ENCODE measurements at places on chromosomes 2 and 18.

GRCh38 chr2:120272763-120273481 lies 20.3 kb downstream of the RALB start:
- DNase-seq = no peak

GRCh38 chr18:62339106-62339988 lies 14.2 kb downstream of the TNFRSF11A start:
- DNase-seq = peak; percentile 41

DNA sequence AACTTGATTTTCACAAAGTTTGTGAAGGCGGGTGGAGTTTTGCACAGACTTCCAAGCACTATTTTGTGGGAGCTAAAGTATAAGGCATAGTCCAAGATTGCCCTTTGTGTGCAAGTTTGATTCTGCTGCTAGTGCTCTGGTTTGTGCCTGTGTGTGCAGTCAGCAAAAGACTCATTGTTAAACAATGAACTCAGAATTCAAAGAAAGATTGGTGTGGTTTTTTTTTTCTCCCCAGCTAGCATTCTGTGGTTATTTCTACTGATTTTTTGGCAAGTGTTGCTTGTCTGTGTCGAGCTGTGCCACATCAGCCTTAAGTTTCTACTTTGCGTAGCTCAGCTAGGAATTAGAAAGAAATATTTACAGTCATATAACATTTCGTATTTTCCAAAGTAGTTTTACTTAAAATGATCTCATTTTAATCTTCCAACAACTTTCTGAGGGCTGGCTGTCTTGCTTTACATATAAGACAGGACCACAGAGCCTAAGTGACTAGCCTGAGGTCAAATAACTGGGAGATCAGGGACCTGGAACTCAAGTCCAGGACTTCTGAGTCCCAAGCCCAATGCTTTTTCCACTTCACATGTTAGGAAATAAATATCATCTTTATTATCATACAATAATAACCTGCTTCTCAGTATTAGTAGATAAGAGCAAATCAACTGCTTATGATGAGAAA lies 69.8 kb downstream of the BABAM2 start:
- DNase-seq = peak; percentile 18

- DNase-seq = peak; percentile 28
Observed at GRCh38 chr18:31424383-31424988, 23.1 kb upstream of the DSG3 start.

DNA sequence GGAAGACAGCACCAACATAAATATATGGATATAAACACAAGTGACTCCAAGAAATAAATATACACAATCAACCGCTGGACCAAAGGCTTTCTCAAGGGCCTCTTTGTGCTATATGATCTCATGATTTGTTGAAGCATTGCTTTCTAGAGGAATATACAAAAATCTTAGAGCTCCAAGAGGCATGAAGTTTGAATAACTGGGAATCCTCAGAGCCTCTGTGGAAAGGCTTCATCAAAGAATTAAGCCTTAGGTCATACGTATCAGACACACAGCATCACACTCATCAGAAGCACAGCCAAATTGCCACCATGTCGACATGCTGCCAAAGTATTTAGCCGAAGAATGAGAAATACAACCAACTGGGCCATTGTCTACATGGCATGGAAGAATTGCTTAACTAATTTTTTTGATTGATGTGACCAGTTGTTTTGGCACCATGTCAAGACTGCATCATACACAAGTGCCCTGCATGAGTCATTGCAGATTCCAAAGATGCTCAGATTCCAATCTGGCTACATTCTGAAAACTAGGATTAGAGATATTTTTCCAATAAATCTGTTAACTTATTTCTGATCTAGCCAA lies 860.6 kb upstream of the ZEB2 start:
- DNase-seq = peak; percentile 45

DNA sequence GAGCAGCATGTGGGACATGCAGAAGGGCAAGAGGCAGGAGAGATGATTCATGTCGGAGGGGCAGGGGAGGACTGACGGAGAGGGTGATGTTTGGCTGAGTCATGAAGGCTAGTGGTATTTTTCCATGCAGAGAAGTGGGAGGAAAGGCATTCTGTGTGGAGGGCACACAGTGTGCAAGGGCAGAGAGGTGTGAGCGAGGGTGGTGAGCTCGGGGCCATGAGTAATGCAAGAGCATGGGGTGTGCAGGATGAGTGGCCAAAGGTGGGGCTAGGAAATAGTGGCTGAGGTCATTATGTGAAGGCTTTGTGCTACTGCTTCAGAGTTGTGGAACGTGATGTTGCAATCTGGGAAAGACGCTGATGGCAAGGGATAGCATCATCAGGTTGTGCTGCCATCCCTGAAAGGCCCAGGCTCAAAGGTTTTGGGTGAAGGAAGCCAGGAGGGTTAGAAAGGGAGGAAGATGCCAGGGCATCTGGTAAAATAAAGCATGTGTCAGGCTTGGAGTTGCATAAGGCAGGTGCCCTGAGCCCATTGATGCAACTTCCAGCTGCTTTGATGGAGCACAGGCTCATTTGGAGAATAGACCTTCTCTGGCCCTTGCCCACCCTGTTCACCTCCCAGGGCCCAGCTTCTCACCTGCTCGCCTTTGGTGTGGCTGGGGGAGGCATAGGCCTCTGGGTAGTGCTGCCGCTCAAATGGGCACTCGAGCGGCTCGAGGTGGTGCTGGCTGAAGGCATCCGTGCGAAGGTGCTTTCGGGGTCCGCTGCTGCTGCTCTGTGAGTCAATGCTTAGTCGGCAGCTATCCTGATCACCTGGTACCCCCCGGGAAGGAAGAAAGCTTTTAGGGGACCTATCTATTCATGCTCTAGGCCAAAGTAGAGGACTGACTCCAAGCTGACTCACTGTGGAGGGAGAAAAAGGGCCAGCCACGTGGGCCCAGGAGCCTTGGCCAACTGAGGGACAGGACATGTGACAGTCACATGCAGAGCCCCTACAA lies 37.5 kb downstream of the PAX8 start:
- peak; percentile 91 for DNase-seq

- no peak for DNase-seq
Observed at GRCh38 chr2:160222546-160223283, 22.6 kb upstream of the ITGB6 start.

GRCh38 chr2:109644571-109645275 lies 30.6 kb downstream of the SOWAHC start:
- no peak for DNase-seq

GRCh38 chr2:167964650-167965413 lies 282.6 kb downstream of the STK39 start:
- DNase-seq = no peak

- DNase-seq = no peak
Observed at GRCh38 chr2:8134985-8135682, 546.7 kb upstream of the ID2 start.

DNA sequence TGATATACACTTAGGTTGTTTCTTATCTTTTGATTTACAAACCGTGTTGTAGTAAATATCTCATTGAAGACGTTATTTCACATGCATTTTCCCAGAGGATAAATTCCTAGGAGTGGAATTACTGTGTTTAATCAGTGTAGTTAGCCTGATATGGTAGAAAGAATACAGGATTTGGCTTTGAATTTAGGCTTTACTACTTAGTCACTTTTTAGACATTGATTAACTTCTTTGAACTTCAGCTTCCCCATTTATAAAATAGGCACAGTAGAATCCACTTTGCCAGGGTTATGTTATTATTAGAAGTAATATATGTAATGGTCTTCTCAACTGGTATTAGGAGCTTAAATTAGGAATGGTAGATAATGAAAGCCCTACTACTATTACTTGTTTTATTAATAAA lies 27.4 kb downstream of the PSMD14 start:
- no peak for DNase-seq

- no peak for DNase-seq
Observed at GRCh38 chr2:189880832-189881492, 96.7 kb downstream of the PMS1 start.

GRCh38 chr2:70895249-70895648 lies 40.5 kb upstream of the ATP6V1B1 start:
- DNase-seq = no peak

DNA sequence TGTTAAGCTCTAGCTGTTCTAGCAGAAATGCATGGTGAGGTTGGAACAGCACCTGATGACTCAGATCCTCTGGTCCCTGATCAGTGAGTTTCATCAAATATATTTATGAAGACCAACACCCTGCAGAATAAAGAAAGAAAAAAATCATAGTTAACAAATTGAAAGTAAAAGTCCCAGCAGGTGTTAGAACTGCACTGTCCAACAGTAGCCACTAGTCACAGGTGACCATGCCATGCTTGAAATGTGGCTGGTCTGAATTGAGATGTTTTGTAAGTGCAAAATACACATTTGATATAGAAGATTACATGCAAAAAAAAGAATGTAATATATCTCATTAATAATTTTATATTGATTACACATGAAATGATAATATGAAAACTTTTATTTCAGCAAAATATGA lies 1010.7 kb upstream of the ZEB2 start:
- no peak for DNase-seq

- DNase-seq = no peak
Observed at GRCh38 chr18:37913051-37913450, 347.5 kb upstream of the CELF4 start.

DNA sequence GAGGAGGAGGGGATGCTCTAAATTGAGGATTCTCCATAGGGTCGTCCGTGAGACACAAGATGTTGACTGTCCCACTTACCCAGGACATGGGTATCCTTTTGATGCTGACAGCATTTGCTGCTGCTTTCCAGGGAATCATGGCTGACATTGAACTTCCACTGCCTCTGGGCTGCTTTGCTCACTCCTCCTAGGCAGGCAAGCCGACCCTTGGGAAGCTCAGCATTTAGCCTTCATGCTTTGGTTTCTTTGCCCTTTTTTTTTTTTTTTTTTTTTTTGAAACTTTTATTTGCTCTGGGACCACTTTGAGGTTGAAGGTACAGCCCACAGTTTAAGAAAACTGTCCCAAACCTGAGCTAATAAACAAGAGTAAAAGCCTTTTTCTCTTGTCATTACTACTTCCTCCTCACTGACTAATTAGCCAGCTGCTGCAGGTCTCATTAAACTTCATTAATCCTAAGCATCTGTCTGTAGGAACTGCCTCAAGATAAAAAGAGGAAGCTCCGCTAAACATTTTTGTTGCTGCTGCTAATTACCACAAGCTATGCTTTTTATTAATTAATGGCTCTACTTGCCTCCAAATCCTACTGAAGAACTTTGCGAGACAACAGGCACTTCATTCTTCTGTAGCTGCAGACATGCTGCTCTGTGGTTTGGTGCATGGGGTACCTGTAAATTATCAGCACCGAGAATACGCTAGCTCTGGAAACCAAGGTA lies 125.4 kb downstream of the SPTBN1 start:
- DNase-seq = no peak

Measured in HTR-8/SVneo (cell line).